ENCODE measurements at places on chromosomes 2 and 18.

- DNase-seq: no peak
Observed at GRCh38 chr2:64300066-64300465, 153.9 kb upstream of the LGALSL start.

- DNase-seq: no peak
Observed at GRCh38 chr2:181859123-181859522, 32.4 kb upstream of the ITPRID2 start.

- DNase-seq: no peak
Observed at GRCh38 chr2:128547667-128548066, 229.0 kb upstream of the HS6ST1 start.

DNA sequence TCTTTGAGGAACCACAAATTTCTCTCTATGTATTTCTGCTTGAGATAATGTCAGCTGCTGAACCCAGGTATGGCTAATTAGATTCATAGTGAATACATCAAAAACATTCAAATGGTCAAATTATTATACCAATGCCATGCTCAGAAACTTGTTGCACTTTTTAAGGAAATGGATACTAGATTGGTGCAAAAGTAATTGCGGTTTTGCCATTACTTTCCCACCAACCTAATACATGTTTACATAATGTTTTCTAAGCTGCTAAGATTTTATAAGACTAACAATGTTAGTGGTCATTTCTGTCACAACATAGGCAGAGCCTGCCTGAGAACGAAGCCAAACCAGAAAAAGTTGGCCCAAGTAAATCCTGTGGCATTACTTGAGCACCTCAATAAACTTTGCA lies 568.2 kb upstream of the LRATD1 start:
- no peak for DNase-seq
